ENCODE measurements at places on chromosomes 11 and 22.

DNA sequence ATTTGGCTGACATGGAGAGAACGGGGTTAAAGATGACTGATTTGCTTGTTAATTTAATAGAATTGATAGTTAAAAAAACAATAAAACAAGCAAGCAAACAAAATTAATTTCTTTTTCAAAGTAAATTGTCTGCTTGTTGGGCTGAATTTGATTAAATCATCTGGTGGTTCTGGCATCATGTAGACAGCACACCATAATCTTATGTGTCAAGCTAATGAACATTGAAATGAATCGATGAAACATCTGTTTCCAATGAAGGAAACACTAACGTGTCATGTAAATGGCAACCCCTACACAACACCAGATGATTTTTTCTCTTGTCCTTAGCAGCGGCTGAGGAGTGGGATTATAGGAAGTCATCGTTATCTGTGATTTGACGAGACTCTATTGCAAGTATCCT lies 399.6 kb upstream of the RAG2 start:
- DNase-seq, result no peak

DNA sequence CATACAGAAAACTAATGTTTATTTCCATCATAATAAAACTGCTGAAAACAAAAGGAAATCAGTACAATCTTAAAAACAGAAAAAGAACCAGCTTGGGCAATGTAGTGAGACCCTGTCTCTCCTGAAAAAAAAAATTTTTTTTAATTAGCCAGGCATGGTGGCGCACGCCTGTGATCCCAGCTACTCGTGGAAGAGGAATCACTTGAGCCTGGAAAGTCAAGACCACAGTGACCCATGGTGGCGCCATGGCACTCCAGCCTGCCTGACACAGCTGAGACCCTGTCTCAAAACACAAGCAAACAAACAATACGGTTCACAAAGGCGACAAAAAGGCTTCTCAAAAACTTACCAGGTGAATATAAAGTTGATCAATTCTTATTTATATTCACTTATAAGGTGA lies 289.7 kb downstream of the BRD1 start:
- no peak for DNase-seq

DNA sequence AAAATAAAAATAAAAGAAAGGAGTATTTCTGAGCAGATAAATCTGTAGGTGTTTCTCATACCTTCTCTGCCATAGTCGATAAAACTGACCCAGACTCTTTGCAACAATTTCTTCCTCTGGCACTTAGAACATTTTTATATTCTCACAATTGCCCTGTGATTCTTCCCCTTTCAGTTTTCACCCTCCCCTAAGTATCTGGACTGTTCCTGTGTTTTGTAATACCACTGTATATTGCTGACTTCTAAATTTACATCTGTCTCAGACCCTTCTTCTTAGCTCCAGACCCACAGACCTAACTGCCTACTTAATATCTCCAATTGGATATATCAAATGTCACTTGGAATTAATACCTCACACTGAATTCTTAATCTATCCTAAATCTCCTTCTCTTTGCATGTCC lies 133.4 kb upstream of the DDI1 start:
- DNase-seq, result no peak

DNA sequence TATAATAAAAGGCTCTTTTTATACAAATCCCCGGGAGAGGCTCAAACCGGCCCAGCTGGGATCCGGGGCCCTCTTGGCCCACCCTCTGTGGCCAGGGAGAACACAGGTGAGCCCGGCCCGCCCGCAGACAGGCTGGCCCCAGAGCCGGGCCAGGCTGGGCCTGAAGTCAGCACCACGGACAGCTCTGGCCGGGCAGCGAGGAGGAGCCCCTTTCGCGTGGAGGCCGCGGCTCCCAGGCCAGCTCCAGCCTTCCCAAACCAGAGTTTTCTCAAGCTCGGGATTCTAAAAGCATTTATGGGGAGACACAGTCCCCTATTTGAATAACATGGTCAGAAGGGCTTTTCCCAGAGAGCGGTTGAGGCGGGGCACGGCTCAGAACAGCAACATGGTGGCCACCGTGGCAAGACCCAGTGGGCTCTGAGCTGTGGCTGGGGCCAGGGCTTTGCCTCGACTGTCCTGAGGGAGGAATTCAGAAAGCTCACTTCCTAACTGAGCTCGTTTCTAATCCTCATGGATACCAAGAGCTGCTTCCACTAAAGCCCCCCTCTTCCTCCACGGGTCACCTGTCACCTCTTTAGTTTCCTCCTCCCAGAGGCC lies 115.4 kb downstream of the BRD1 start:
- no peak for DNase-seq

GRCh38 chr11:1921574-1922141 lies 2.2 kb downstream of the TNNT3 start:
- DNase-seq, result no peak

Data from effector CD4-positive, alpha-beta T cell (primary cell).